Stimulated activated CD4-positive, alpha-beta T cell treated with anti-CD3 and anti-CD28 coated beads, TNF-alpha, amount 100 ng/mL, for 24 hours (primary cell): ENCODE measurements at places on chromosomes 6 and 20.

GRCh38 chr6:92216717-92217116, 1202.6 kb downstream of the EPHA7 start:
- DNase-seq: no peak

DNA sequence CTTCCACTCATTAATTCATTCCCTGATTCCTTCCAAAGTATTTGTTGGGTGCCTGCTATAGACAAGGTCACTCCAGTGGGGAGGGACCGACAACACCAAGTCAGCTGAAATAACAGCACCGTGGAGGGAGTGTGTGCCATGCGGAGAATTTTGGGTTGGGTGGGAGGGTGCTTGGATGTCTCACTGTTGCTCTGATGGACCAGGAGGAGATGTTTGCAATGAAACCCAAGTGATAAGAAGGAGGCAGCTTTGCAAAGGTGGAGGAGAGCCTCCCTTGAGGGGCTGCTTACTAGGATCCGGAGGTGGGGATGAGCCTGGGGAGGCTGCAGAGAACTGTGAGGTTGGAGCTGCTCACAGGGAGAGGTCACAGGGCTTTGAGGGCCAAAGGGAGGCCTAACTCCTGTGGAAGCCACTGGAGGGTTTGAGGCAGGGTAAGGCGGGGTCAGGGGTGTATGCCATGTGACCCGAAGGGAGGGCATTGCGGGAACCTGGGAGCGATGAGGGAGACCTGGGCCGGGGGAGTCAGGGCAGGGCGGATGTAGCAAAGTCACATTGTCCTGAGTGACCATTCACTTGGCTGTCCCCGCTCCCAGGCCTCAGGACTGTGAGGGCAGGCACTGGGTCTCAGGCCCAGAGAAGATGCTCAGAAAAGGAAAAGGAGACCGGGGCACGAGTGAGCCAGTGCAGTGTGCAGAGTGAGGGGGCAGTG, 124.5 kb downstream of the PHACTR3 start:
- DNase-seq: no peak

DNA sequence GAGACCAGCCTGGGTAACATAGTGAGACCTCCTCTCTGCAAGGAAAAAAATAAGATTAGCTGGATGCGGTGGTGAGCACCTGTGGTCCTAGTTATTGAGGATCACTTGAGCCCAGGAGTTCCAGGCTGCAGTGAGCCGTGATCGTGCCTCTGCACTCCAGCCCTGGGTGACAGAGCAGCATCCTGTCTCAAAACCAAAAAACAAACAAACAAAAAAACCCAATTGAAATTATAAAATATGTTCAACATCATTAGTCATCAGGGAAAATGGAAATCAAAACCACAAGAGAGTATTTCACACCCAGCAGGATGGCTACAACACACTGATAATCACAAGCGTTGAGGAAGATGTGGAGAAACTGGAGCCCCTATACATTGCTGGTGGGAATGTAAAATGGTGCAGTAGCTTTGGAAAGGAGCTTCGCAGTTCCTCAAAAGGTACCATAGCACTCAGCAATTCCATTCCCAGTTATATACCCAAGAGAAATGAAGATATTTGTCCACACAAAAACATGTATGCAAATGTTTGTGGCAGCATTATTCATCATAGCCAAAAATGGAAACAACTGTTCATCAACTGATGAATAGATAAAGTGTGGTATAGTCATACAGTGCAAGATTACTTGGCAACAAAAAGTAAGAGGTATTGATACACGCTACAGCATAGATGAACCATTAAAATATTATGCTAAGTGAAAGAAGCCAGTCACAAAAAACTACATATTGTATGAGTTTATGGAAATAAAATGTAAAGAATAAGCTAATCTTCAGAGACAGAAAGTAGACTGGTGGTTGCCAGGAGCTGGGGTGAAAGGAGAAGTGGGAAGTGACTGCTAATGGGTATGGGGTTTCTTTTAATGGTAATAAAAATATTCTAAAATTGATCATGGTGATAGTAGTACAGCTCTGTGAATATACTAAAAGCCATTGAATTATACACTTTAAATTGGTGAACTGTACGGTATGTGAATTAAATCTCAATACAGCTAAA, 38.7 kb upstream of the RIPOR2 start:
- DNase-seq: no peak

GRCh38 chr6:25488156-25488555, 163.9 kb upstream of the SCGN start:
- DNase-seq: no peak

- DNase-seq: no peak
These were observed 74.3 kb downstream of the RIPOR3 start for GRCh38 chr20:50617022-50617421.

- no peak for DNase-seq
These were observed 2.8 kb downstream of the UQCC2 start for GRCh38 chr6:33708516-33709204.
